ENCODE measurements at places on chromosomes 16 and 17.

- DNase-seq: no peak
Measured at GRCh38 chr16:57533431-57534336, 2.7 kb downstream of the CCDC102A start.

- no peak for DNase-seq
Measured at GRCh38 chr17:77178563-77178962, 37.8 kb downstream of the SEC14L1 start.

GRCh38 chr17:57535249-57535966 is 209.7 kb downstream of the CCDC182 start:
- DNase-seq: no peak

GRCh38 chr17:55275894-55276804 is 11.4 kb downstream of the HLF start:
- no peak for DNase-seq

GRCh38 chr17:27602721-27603420 is 28.1 kb upstream of the LGALS9 start:
- peak; percentile 75 for DNase-seq

- peak; percentile 88 for DNase-seq
Measured at GRCh38 chr17:77429969-77430752, 289.4 kb downstream of the SEC14L1 start.

DNA sequence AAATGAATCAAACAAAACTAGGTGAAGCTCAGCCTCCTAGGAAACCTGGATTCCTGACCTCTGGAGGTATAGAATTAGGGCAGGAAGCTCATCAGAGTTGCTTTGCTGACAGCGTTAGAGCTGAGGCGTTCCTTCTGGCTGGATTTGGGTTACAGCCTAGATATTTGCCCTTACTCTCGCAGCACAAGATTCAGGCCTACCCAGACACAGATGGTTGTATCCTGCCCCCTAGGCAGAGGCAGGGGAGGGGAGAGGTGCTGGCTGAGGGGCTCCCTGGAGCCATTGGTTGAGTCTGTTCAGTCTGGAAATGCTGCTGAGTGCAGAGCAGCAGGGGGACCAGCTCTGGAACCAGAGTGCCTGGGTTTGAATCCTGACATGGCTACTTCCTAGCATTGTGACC is 78.4 kb downstream of the MPRIP start:
- DNase-seq: no peak

Measured in activated CD4-positive, alpha-beta T cell treated with anti-CD3 and anti-CD28 coated beads, Interleukin-2, amount 50 U/mL, for 1 hour (primary cell).